Stimulated activated CD4-positive, alpha-beta T cell treated with anti-CD3 and anti-CD28 coated beads, Interleukin-15, amount 100 ng/mL, for 24 hours (primary cell): ENCODE measurements at places on chromosomes 5 and 9.

- DNase-seq, result peak; percentile 76
Observed at GRCh38 chr9:20884985-20885593, 146.4 kb downstream of the HACD4 start.

DNA sequence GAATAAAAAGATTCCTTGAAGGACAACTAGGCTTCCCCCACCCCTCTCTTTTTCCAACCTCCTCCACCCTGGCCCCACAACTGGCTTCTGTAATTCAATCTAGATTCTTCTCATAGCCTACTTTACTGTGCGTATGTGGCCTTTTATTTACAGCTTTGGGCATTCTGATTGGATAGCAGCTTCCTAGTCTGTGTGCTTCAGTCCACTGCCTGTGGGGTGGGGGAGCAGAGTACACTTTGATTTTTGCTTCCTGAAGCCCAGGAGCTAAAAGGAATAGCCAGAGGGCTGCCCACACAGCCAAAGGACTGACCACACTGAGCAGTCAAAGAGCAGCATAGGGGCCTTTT lies 30.4 kb downstream of the RUSC2 start:
- DNase-seq, result no peak

- no peak for DNase-seq
Observed at GRCh38 chr5:1375871-1376810, 31.2 kb upstream of the CLPTM1L start.

DNA sequence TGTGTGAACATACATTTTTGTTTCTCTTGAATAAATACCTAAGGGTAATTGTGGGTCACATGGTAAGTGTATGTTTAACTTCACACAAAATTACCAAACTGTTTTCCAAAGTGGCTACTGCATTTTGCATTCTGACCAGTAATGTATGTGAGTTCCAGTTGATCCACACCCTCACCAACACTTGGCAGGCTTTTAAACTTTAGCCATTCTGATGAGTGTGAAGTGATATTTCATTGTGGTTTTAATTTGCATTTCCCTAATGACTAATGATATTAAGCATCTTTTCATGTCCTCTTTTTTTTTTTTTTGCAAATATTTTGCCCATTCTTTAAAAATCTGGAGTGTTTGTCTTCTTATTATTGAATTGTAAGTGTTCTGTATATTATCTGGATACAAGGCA lies 53.5 kb upstream of the MAST4 start:
- DNase-seq, result no peak

GRCh38 chr9:120698766-120699165 lies 15.5 kb downstream of the MEGF9 start:
- DNase-seq, result no peak

- DNase-seq, result no peak
Observed at GRCh38 chr5:62737766-62738165, 159.1 kb downstream of the LRRC70 start.

DNA sequence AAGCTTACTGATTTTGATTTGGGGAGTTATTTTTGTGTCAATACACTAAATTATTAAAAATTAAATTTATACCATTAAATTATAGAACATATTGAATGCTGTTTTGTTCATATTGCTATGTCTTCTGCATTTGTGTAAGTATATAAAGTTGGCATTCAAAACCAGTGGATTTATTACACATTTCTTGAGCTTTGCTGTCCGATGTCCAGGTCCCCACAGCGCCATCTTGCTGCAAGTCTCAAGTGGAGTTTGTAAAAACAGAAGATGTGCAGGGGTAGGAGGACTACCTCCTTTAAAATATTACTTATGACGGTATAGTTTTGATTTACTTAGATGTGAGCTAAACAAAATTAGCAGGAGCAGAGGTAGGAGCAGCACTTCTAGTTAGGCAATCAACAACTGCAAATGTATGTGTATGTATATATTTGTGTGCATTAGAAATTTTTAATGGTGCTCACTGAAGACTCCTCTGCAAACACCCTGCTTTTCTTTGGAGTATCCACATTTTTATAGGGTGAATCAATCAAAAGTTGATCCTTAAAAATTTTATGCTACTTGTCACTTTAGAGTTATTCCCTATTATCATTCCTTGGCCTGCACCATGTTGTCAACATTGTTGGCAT lies 37.4 kb downstream of the CPEB4 start:
- peak; percentile 46 for DNase-seq

DNA sequence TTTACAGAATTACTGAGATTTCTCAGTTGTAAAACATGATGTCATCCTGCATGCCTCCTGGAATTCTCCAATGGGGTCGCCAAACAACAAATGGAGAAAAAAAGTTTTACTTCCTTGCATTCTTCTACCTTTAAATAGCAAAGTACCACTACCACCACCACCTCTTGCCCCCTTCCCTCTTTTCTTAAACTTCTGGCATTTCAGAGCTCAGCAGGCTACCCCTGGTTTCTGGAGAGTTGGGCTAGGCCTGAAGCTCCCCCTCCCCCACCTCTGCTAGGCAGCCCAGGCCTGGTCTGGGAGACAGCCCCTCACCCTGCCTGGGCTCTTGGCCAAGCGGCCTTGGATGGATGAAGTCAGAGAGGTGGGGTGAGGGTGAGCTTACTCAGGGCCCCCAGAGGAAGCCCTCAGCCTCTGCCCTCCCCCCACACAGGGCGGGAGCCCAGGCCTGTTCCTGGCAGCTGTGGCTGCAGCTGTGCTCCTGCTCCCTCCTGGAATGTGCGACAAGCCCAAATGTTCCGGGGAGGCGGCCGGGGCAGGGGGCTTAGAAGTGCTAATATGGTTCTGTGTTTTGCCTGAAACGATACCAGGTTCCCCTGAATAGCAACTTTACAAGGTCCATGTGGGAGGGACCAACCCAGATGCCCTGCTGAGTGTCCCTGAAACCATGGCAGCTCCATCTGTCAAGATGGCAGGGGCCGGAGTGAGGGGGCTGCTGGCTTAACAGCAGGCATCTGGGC lies 6.0 kb upstream of the CCIN start:
- DNase-seq, result no peak

DNA sequence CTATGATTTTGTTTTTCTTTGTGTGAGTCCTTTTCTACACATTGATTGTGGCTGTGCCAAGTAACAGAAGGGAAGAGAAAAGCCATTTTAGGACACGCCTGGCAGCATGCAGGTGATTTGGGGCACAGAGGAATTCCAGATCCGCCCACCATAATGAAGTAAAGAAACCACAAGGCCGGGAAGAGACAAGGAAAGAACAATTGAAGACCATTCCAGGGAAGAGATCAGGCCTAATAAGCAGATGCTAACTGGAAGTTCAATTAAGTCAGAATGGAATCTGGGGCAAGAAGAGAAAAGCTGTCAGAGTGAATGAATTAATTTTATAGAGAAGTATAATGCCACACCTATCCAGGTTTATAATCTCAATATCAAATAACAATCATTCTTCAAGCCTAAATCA lies 110.2 kb upstream of the ISL1 start:
- no peak for DNase-seq

- no peak for DNase-seq
Observed at GRCh38 chr5:55507574-55507973, 27.2 kb downstream of the PLPP1 start.

DNA sequence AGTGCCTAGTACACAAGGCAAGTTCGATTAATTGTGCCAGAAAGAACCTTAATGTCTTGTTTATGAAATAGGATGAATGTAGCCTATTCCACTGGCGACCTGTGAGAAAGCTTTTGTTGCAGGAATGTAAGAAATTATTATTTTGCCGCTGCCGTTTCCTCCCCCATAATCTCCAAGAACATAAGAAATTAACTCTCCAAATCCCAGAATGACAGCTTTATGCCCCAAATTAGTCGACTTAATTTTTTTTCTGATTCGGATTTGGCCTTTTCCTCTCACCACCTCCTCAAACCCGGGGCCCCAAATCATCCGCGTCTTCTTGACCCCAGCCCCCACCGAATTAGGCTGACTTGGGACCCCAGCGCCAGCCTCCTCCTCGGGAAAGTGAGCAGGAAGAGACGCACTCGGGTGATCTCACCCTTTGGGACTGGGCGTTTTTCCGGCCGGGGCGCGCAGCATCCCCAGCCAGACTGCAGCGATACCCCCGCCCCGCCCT lies 682 bp upstream of the SPTAN1 start:
- DNase-seq, result no peak
